DMS 273 treated with DMSO at 0.1 percent for 48 hours (cell line): ENCODE measurements at places on chromosomes 16 and 17.

DNA sequence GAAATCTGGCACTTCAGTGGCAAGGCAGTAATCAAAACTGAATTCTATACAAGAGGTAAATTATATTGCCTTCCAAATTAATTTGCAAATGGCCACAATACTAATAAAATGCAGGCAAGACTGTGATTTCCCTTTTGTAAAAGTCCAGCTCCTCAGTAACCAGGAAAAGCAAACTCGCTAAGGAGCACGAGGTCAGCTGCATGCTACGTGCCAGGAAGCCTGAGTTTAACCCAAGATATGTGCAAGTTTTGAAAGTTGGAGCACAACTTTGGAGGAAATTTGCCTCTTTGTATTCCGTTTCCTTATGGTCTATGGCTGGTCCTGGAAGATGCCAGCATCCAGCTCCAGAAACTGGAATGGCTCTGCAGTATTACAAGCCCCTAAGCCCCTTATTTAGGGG is 226.8 kb upstream of the DYNLRB2 start:
- DNase-seq = no peak

DNA sequence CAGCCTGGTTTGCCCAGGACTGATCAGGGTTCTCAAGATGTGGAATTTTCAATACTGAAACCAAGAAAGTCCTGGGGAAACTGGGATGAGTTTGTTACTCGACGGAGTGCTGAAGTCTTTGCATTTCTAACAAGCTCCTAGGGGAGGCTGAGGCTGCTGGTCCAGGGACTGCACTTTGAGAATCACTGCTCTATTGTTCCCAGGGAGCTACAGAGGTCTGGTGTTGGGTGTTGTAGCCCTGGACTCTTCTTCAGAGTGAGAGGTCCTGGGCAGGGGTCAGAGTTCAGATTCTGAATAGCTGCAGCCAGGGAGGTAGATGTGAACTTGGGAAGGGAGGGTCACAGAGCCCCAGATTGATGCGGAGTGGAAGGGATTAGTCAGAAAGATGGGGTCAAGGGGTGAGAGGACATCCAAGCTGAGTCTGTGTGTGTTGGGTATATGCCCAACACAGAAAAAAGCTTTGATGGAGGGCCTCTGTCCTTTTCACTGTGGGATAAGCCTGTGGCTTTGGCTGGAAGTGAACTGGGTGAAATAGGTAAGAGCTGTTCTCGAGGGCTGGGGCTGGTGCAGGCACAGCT is 14.1 kb downstream of the TMEM238L start:
- no peak for DNase-seq

DNA sequence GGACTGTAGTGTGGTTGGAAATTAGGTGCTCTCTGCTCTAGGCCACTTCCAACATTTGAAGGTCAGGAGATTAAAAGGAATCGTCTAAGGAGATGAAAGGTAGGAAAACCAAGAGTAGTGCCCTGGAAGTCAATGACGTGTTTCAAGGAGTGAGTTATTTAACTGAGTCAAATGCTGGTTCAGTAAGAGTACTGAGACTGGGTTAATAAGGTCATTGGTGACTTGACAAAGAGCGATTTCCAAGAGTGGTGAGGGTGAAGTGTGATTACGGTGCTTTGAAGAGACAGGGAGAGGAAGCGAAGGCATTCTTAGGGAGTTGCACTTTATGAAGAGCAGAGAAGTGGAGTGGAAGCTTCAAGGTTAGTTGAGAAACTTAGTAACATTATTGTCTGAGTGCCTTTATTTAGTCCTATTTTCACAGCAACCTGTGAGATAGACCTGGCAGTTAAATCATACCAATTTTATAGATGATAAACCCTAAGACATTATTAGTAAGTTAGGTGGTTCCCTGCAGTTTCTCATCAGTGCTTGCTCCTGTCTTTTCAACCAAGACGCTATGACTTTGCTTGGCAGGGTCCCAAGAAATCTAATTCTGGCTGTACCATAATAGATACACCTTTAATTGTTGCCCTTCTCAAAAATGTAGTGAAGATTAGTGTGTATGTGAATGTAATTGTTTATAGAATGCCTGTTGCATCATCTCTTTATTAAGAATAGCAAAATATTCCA is 5.9 kb downstream of the ZNF207 start:
- DNase-seq = no peak

DNA sequence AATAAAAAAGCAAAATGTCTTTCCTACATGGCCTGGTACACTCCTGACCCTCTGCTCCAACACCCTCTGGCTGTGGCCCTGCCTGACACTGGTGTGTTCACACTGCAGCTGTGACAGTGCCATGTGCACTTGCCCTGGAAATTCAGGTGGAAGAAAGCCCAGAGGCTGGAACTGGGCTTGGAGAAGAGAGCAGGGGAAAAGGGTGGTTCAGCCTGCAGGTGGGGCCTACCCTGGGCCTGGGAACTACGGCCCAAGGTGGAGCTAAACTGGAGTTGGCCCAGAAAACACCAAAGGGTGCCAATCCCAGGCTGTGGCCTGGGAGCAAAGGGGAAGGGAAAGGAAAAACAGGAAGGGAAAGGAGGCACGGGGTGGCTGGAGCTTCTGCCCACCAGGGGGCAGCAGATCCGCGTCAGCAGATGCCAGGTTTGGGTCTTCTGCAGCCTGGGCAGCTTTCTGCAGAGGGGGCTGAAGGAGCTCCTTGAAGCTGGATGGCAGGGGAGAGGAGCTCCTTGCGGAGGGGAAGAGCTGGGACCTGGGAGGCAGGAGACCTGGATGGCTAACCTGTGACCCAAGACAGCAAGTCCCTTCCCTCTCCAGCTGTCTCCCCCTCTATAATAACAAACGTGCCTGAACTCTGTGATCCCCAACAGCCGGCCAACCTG is 15.4 kb upstream of the CTCF start:
- peak; percentile 19 for DNase-seq

DNA sequence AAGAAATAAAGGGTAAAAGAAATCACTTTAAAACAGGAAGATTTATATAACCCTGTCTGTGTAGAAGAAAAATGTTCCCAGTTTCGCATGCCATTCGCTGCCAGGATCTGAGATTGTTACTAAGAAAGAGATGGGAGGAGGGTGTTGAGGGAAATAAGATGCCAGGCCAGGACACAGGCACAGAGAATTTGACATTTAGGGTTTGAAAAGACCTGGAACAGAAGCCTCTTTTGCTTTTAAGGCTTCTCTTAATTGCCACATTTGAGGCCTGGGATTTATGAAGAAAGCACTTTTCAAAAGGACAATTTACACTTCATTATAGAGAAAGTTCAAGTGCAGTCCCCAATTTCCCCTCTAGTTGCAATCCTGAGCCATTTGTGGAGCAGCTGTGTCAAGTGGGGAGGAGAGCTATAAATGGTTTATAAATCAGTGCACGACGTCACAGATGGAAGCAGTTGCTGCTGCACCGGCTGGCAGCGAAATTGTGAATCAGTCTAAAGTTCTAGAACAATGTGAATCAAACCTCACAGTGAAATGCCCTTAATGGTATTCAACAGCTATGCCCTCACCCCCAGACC is 26.5 kb upstream of the C16orf87 start:
- peak; percentile 59 for DNase-seq

DNA sequence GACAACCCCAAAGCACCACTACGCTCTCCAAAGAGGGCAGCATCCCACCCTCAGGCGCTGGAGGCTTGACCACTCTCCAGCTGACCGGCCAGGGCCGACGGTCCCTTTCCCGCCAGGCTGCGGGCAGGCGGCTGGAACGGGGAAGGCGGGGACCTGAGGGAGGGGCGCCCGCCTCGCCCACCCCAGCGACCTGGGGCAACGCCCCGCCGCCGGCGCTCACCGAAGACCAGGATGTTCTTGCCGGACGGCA is 431 bp downstream of the DYNC1LI2 start:
- no peak for DNase-seq

DNA sequence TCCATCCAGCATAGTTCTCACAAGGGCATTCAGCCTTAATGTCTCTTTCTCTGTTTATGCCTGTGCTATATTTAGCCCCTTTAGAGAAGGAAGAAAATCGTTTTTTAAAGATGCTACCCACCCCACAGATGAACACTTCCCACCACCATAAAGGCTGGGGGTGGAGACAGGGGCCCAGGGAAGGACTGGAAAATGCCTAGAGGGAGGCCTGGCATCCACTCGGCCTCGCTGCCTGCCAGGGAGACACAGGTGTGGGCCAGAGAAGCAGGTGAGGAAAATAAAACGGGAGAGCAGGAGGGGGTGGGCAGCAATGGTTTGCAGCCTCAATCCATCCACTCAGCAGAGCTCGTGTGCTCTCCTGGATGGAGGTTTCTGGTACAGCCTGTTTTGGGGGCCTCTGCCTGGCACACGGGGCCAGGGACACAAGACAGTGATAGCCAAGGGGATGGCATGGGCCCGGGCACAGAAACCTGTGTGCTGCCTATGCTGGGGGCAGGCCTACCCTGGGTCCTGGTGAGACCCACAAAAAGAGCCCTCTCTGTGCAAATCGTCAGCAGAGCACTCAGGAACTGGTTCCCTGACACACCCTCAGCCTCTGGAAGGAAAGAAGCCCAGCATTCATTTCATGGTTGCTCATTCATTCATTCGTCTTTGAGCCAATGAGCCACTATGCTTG is 121.4 kb downstream of the C16orf78 start:
- DNase-seq = no peak

GRCh38 chr17:60496041-60496440 is 30.0 kb downstream of the APPBP2 start:
- no peak for DNase-seq
